HAP-1 (cell line): ENCODE measurements at places on chromosomes 6 and 20.

- DNase-seq = peak; percentile 47
These were observed 255.9 kb downstream of the SYNE1 start for GRCh38 chr6:152380993-152381898.

DNA sequence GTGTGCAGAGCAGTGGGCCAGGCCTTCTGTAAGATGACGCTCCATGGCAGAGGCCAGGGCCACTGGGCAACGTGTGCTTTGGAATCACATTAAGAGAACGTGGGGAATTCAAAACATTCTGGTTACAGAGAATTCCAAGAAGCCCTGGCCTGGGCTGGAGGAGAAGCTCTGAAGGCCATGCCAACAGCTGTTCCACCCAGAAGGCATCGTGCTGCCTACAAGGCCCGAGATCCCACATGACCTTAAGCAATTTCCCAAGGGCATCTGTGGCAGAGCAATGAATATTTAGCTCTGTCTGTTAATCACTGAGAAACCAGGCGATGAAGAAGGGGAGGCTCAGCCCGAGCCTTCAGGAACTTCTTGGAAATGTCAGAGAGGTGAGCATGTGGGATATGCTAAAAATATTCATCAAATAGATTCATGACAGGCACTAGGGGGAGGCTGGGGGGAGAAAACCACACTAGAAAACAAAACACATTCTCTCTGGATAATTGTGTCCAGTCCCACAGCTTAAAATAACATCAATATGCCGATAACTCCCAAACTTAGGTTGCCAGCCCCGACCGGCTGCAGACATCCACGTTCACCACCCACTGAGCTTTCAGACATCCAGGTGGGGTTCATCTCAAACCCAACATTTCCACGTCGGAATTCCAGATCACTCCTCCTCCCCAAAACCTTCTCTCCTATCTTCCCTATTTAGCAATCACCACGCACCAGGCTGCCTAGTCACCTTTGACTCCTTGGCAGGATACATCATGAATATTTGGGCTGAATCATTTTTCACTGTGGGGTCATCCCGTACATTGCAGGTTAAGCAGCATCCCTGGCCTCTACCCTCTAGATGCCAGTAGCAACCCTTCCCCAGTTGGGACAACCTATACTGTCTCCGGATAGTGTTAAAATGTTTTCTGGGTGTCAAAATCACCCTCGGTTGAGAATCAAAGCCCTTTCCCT is 6.6 kb downstream of the SULF2 start:
- no peak for DNase-seq

DNA sequence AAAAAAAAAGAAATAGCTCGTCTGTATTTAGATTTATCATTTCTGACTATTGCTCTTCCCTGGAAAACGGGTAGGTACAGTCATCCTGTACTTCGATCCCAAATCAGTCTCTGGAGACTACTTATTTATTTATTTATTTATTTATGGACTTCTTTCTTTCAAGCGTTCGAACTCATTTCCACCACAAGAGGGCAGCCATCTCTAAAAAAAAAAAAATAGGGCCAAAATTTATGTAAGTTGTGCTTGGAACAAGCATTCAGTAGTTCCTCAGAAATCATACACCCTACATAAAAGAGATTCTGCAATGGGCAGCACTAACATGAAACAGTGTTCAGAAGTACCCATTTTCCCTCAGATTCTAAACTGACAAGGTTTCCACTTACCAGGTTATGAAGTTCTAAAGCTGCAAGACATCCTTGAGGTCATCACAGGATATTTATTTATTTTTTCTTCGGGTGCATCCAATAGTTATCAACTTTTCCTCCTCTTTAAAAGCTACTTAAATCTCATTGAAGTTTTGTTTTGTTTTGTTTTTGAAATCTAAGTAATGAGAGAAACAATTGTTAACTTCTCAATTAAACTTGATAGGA is 1.9 kb upstream of the BMP2 start:
- DNase-seq = peak; percentile 13

DNA sequence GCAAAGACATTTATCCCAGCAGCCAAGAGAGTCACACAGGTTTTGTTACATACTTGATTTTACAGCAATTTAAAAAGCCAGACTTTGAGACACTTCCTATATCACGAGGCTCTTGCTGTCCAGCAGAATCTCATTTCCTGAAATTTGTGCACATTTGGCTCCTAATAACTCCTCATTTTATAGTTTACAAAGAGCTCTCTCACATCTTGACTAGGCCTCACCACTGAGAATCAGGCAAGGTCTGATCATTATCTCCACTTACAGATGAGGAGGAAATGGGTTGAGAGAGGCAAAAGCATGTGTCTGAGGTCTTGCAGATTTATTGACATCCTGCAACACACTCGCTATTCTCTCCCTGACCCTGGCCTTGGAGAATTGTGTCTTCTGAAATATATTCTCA is 426.8 kb downstream of the MAFB start:
- no peak for DNase-seq
